A172 (cell line): ENCODE measurements at places on chromosomes 5 and 9. TPM values are rescaled to one million over a fixed set of nuclear protein-coding genes. Genes with fewer than 3 reads are reported as not detected.

Gene GFRA3
- total RNA-seq: not detected in 2 replicates

DNA sequence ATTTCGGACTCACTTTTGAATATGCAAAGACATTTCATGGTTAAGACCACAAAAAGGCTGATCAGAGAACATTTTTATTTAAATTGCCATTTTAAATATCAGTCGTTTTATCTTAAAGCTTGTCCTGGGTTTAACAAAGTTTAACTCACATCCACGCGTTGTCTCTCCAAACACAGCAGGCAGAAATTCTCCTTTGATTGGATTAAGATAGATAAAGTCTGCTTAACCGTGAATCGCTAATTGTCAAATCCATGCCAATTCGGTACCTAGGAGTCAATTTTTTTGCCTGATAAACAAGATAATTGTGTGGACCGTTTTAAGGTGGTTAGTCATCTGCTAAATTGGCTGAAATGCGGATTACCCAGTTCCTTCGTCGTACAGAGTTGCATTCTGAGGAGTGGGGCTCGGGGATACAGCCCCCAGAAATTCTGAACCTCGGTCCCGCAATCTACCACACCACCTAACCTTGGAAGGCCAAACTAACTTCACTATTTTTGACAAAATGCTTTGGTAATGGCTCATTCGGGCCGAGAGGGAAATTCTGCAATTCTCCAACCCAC is 665 bp upstream of the BTF3 start:
- DNase-seq: peak; percentile 19

Gene IL4
- total RNA-seq: not detected in 2 replicates

DNA sequence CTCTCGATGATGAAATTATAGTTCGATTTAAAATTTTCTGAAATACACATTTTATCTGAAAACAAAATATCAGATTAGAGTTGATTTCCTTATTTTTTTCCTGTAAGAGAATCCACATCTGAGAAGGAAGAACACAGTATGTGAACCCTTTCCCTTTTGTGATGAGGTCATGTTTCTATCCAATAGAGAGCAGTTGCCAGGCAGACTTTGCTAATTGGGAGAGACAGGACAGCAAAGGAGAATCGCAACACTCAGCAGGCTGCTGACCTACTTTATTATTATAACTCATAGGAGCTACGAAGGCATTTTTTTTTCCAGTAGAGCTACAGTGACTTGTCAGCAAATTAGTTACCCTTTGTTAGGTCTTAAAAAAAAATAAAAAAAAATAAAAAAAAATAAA is 242.1 kb downstream of the HCN1 start:
- peak; percentile 65 for DNase-seq

DNA sequence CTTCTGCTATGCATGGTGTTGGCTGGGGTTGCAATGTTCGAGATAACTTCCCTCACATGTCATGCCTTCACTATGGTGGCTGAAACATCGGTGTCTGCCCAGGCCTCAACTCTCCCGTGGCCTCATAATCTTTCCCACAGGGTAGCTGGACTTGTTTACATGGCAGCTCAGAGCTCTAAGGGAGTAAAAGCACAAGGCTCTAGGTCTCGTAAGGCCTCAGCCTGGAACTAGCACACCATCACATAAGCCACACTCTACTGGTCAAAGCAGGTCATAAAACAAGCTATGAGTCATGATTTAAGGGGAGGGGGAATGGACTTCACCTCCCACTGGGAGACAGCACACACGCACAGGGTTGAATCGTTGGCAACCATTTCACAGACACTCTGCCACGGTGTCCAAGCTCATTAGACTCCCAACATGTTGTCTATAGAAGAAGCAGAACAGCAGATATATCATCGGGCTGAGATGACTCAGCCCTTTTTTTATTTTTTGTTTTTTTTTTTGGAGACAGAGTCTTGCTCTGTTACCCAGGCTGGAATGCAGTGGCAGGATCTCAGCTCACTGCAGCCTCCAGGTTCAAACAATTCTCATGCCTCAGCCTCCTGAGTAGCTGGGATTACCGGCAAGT is 66.8 kb upstream of the IL17B start:
- DNase-seq: peak; percentile 97

Gene EPB41L4A
- 1.2 and 2.2 TPM in 2 replicates for total RNA-seq

- DNase-seq: no peak
Measured at GRCh38 chr5:141805874-141806595, 72.2 kb downstream of the PCDH1 start.

GRCh38 chr9:134770972-134771971 is 109.3 kb upstream of the FCN2 start:
- DNase-seq: no peak

- DNase-seq: no peak
Measured at GRCh38 chr5:168917947-168918600, 338.9 kb upstream of the PANK3 start.

- DNase-seq: no peak
Measured at GRCh38 chr5:100772006-100772405, 131.1 kb downstream of the ST8SIA4 start.

Gene AK1
- 151 and 173 TPM in 2 replicates for total RNA-seq

Gene KIF12
- 0.03 and 0.07 TPM in 2 replicates for total RNA-seq

GRCh38 chr9:5893134-5893505 is 2.4 kb downstream of the MLANA start:
- DNase-seq: no peak

DNA sequence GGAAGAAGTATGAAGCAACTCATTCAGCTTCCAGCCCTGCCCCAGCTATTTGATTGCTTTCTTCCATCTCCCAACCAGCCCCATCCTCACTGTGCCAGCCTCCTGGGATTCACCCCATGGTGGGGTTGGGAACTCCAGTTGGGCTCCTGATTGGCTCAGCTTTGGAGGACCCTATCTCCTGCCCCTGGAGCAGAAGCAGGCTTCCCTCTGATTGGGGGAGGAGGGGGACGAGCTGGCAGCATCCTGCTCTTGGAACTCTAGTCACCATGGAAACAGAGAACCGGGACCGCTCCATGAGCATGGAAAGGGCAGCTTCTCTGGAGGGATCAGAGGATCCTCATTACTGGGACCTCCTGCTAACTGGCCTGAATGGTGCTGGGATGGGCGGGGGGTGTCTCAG is 2.6 kb downstream of the SLC6A7 start:
- no peak for DNase-seq

Gene PCDHB16
- 4.2 and 7.9 TPM in 2 replicates for total RNA-seq

Gene PCDHB10
- total RNA-seq: 3.9 and 7.1 TPM in 2 replicates

GRCh38 chr9:108399851-108400250 is 455.9 kb downstream of the ACTL7B start:
- DNase-seq: no peak

- peak; percentile 81 for DNase-seq
Measured at GRCh38 chr5:94174748-94175411, 433.5 kb upstream of the POU5F2 start.

DNA sequence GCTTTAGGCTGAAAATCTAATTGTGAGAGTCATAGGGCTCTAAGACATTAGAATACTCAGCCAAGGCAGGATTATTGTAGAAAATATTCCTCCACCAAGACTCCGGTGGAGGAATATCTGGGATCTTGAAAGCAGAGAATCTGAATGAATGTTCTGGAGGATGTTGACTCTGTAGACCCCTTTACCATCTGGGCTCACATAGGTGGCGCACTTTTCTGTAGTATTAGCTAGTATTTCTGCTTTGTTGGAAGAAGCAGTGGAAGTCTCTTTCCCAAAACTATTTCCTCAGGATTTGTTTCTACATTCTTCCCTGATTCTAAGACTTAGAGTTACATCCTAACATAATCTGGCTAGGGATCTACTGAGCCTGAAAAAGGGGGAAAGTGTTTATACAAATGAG is 752.4 kb upstream of the SEMA6A start:
- DNase-seq: no peak

DNA sequence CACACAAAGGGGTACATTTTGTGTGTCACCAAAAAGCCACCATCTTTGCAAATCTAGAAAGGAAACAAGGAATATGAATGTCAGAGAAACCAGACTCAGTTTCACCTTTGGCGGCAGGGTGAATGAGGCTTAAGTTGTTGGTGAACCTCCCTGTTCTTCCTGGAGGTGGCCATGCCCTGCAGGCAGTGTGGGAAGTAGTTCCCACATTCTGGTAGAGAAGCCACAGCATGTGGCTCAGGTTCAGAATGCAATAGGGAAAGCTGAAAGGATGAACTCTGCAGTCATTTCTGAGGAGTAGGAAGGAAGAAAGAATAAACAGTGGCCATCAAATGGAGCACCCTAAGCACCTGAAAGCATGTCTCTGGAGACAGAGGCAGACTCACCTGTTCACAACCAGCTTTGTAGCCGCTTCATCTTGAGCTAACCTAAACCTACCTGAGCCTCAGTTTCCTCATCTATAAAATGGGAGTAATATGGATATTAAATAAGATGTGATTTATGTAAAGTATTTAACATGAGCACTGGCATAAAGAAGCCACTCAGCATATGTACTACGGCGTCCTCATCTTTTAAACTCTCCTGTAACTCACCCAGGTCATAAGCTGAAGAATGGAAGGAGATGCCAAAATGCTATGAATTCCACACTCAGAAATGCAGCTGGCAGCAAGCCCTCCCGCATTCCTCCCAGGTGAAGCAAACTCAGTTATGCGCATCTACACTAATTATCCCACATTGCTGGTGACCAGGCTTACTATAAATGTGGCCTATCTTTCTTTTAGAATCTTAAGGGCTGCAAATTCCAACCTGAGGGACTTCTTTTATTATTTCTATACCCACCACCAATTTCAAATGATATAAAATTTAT is 86.0 kb downstream of the ZNF608 start:
- peak; percentile 81 for DNase-seq

Gene FOXB2
- total RNA-seq: not detected in 2 replicates

DNA sequence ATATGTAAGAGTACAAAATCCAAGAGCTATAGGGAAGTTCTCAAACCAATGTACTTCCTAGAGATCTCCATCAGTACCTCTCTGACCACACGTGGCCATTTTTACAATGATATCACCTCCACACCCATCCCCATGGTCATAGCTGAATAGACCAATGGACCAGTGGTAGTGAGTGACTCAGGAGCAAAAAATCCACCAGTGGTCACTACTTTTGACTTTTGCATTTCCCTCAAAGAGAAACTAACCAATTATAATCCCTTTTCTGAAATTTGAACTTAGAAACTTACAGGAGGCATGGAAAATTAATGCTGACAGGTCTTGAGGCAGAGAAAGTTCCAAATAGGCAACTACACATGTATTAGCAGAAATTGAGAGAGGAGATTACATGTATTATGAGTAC is 238.4 kb downstream of the TRPM3 start:
- DNase-seq: peak; percentile 84

Gene DRD1
- not detected in 2 replicates for total RNA-seq

Gene SPINK6
- total RNA-seq: 0.89 and 2.4 TPM in 2 replicates
